ENCODE measurements at places on chromosomes 1 and 21.
A peak's percentile ranks its signal among the peaks of the same experiment; 100 is the strongest.

- no peak for DNase-seq
These were observed 413.4 kb upstream of the BEND5 start for GRCh38 chr1:49190138-49190537.

- no peak for DNase-seq
These were observed 4.2 kb downstream of the OR6K3 start for GRCh38 chr1:158716335-158716734.

GRCh38 chr21:42407476-42407875 lies 3.8 kb downstream of the UBASH3A start:
- DNase-seq: no peak

GRCh38 chr1:204837440-204838084 lies 33.1 kb upstream of the NFASC start:
- peak; percentile 4 for DNase-seq

DNA sequence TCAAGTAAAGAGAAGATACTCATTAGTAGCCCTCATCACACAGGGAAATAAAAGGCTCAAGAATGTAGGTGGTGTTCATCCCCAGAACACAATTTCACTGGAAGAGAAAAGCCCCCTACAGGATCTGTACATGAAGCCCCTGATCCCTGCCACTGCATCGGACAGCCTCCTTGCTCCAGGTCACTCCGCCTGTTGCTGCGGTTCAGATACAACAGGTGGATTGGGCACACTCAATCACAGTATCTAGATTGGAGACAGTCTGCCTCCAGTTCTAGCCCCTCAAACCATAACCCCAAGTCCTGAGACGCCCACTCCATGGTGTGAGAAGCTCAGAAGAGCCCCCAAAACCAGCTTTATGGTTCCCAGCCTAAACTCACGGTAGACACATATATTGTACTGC lies 1.1 kb downstream of the SLAMF9 start:
- DNase-seq: no peak

- DNase-seq: no peak
These were observed 99.5 kb downstream of the CACHD1 start for GRCh38 chr1:64569411-64569810.

DNA sequence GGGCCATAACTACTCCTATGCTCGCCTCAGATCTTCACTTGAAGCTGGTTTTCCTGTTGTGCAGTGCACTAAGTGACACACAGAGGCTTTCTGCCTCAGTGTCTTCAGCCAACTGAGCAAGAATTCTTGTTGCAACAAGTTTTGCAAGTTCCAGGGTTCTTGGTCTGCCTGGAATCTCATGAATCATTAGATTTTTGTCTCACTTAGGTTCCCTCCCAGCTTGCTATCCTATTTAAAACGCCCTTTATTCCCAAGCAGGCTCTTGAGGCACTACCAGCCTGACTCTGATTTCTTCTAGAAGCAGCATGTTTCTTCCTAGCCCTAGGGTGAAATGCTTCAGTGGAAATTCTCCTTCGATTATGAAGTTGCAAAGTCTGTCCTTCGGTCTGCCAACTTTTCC lies 158.8 kb downstream of the C1orf21 start:
- no peak for DNase-seq

- DNase-seq: no peak
These were observed 35.3 kb upstream of the DNASE2B start for GRCh38 chr1:84363019-84363418.

DNA sequence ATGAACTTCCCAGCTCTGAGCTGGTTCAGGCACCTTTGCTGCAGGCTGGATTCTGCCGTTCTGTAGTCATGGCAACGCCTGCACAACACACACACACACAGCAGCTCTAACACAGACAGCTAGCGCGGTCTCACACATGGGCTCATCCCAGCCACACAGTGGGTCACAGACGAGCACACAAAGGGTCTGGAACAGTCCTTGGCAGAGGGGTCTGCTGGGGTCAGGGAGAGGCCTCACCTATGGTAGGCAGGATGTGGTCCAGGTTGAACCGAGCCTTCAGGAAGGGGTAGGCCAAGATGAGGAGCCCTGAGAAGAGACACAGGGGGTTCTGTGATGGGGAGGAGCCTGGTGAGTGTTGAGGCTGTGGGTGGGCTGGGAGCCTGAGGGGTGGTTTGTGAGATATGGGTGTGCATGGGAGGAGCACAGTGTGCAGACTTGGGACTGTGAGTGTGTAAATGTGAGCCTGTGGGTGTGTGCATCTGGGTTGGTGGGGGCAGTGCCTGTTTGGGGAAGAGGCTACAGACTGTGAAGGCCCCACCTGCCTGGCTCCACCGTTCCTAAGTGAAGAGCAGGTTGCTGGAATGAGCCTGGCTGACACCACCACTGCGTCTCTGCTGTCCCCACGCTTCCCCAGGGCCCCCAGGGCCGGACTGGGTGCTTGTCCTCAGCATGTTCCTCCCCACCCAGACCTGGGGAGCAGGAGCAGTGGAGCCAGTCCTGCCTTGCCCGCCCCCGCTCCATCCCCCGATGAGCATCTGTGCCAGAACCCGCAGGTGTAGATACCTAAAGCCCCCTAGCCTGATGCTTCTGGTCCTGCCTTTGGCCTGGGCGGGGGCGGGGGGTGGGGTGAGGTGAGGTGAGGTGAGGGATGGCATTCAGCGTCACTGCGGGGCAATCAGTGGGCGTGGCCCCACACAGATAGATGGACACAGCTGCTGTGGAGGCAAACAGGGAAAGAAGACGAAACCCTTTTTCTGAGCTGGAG lies 1.5 kb downstream of the KNCN start:
- peak; percentile 69 for DNase-seq

DNA sequence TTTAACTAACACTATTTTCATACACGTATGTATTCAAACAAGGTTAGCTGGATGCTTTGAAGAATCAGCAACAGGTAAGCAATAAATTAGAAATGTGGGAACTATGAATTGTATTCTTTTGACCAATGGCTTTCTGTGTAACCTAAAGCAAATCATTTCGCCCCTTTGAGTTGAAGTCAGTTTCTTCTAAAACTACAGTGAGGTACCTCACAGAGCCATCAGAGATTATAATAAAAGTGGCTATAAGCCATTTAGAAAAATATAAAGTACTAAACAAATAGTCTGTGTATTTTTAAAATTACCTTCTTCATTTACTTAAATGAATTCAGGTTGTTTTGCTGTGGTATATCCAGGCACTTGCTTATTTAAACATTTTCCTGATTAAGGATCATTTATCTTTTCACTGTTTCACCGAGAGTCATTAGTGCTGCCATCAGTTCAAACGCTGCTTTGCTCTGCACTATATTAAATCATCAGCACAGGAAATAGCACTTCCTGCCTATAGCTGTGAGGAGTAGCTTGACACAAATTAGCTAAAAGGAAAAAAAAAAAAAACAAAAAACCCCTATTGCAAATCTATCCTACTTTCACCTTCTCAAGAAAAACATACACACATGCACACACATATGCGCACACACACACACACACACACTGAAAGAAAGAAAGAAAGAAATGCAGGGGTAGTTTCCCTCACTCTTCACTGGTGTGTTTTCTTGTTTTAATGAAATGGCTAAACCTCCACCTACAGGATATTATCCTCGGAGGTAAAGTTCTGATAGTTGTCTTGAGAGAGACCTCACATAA lies 39.8 kb upstream of the C1orf105 start:
- DNase-seq: peak; percentile 75

GRCh38 chr1:65174585-65174984 lies 26.6 kb downstream of the AK4 start:
- DNase-seq: peak; percentile 4

DNA sequence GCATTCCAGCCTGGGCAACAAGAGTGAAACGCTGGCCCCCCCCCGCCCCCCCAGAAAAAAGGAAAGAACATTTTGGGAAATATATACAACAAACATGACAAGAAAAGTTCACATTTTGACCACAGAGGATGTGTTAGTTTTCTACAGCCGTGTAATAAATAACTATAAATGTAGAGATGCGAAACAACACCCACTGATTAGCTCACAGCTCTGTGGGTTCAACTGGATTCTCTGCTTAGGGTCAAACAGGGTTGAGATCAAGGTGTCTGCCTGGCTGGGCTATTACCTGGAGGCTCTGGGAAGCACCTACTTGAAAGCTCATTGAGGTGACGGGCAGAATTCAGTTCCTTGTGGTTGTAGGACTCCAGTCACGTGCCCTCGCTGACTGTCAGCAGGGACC lies 11.1 kb upstream of the VPS26C start:
- no peak for DNase-seq

GRCh38 chr1:212212906-212213305 lies 72.3 kb upstream of the PPP2R5A start:
- DNase-seq: no peak
